ENCODE measurements at places on chromosomes 16 and 17. TPM values are rescaled to one million over a fixed set of nuclear protein-coding genes. Genes with fewer than 3 reads are reported as not detected.
A peak's percentile ranks its signal among the peaks of the same experiment; 100 is the strongest.

DNA sequence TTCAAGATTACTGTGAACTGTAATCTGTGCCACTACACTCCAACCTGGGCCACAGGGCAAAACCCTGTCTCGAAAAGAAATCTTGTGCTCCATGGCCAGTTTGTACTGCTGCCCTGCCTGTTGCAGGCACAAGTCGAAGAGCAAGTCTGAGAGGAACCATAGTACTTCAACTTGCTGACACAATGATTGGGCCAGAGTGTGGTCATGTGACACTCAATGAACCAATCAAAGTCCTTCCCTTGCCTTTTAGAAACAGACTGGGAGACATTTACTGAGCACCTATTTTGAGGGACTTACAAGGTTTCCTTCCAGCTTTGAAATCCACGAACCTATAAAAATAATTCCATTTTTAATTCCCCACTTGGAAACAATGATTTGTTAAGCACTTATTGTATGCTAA lies 39.8 kb upstream of the TMC5 start:
- no peak overlapping the region for H3K27ac ChIP-seq
- H3K4me1 ChIP-seq, result peaks cover 2% of the 10 kb centered on the region
- H3K4me3 ChIP-seq, result no peak overlapping the region

- H3K4me1 ChIP-seq, result peaks cover 10% of the 10 kb centered on the region
- no peak within 1 kb of the TSS for H3K4me3 ChIP-seq
- H3K36me3 ChIP-seq, result no peaks in the 10 kb centered on the region
- no peak within 1 kb of the TSS for H3K27ac ChIP-seq
Observed at GRCh38 chr17:4560421-4560820, at the start of gene GGT6. Gene GGT6, minus strand, starts transcription at chr17:4560577. Its CDS starts 56 bp downstream, at chr17:4560521.

DNA sequence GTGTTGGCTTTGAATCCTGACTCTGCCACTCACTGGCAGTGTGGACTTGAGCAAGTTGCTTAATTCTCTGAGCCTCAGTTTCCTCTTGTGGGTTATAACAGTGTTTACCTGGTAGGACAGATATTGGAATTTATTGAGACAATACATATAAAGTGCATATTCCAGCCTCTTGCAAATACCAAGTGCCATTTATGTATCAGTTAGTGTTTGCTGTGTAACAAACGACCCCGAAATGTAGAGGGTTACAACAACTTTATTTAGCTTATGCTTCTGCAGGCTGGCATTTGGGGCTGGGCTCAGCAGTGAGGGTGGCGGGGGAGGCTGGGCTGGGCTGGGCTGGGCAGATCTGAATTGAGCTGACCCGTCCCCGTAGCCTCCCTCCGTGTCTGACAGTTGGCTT lies 42.4 kb upstream of the IL21R start:
- no peak overlapping the region for H3K4me3 ChIP-seq
- H3K4me1 ChIP-seq, result no peaks in the 10 kb centered on the region
- peaks cover 4% of the 10 kb centered on the region for H3K36me3 ChIP-seq

ACSM3 gene
- total RNA-seq, result 3.4 TPM

GRCh38 chr16:89842471-89843408 lies 14.5 kb downstream of the SPIRE2 start:
- no peak overlapping the region for H3K27ac ChIP-seq
- H3K36me3 ChIP-seq, result peaks cover 43% of the 10 kb centered on the region
- H3K4me3 ChIP-seq, result no peak overlapping the region
- H3K27me3 ChIP-seq, result no peaks in the 10 kb centered on the region
- peaks cover under 1% of the 10 kb centered on the region for H3K4me1 ChIP-seq
- DNase-seq, result no peak

DNA sequence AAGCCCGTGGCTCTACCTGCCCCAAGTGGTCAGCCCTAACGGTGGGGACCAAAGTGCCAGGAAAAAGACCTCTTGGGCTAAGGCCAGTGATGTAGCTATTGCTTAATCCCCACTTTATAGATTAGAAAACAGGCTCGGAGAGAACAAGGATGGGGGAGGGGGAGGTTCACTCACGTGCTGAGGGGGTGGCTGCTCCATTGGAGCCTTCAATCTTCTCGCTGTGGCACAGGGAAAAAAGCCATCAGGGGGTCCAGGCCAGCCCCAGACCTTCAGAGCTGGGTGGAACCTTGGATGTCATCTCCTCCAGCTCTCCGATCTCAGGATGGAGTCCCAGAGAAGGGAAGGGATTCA lies 45.9 kb downstream of the SRCIN1 start:
- H3K27ac ChIP-seq, result no peak overlapping the region
- H3K4me1 ChIP-seq, result peaks cover 53% of the 10 kb centered on the region
- peaks cover 72% of the 10 kb centered on the region for H3K36me3 ChIP-seq
- H3K4me3 ChIP-seq, result no peak overlapping the region
- no peak for DNase-seq

DNA sequence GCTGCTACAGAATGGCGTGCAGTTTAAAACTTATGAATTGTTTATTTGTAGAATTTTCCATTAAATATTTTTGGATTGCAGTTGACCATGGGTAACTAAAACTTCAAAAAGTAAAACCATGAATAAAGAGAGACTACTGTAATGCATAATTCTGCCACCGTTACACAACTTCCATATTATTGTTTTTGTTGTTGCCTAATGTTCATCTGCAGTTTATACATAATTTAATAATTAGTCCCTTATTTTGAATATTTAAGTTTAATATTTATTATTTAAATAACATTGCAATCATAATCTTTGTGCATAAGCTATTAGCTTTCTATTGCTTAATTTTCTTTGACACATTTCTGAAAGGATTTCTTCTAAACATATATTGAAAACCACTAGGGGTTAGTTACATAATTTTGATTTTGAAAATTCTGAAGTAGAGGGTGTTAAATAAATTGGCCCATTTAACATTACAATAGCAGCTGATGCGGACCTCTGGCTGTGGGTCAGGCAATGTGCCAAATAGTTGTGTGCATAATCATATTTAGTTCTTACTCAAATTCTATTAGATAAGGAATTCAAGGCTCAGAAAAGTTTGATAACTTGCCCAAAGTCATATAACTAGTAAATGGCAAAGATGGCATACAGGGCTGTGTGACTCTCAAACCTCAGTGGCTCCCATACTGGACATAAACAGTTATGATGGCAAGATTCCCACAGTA lies 31.1 kb downstream of the PPM1E start:
- no peaks in the 10 kb centered on the region for H3K4me1 ChIP-seq
- H3K4me3 ChIP-seq, result no peak overlapping the region
- no peak for DNase-seq
- H3K27me3 ChIP-seq, result no peaks in the 10 kb centered on the region
- H3K27ac ChIP-seq, result no peak overlapping the region
- no peaks in the 10 kb centered on the region for H3K36me3 ChIP-seq

KRTAP4-12 gene
- not detected for total RNA-seq

C16orf74 gene
- 2.5 TPM for total RNA-seq

TAT gene
- total RNA-seq, result 0.22 TPM

- no peak for DNase-seq
- H3K4me3 ChIP-seq, result no peak overlapping the region
- no peak overlapping the region for H3K27ac ChIP-seq
- H3K4me1 ChIP-seq, result peaks cover 9% of the 10 kb centered on the region
Observed at GRCh38 chr16:12800817-12801216, 2.9 kb downstream of the CPPED1 start.

DNA sequence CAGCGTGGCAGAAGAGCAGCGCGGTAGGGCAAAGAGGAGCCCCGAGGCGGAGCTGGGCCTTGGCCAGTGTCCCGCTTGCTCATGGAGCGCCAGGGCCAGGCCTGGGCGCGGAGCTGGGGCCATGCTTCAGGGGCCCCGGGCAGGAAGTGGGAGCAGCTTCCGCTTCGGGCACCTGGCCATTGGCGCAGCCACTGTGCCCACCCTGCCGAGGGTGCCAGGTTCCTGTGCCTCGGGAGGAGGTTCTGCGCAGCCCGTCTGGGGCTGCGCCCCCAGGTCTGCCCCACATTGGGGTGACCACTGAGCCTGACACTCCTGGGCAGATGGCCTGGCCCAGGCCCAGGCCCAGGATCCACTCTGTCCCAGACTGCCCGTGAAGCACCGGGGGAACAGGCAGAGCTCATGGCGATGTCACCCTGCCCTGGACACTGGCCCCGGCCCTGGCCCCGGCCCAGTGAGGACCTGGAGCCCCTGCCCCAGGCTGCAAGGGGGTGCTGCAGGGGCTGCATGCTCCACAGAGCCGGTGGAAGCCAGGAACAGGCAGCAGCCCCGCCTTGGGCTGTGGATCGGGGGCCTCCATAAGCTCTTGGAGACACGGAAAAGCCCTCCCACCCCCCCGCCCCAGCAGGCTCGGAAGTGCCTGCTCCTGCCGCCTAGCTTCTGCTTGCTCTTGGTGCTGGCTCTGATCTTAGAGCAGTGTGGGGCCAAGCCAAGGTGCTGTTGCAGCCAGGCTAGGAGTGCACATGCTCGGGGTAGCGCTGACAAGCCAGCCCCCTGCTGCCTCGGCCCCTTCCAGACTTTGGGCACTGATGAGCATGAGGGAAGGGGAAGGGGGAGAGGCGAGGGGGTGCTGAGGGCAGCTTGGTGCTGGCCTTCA lies 35.9 kb upstream of the FOXJ1 start:
- H3K27me3 ChIP-seq, result no peaks in the 10 kb centered on the region
- no peak overlapping the region for H3K27ac ChIP-seq
- H3K4me1 ChIP-seq, result peaks cover 2% of the 10 kb centered on the region
- H3K36me3 ChIP-seq, result peaks cover 17% of the 10 kb centered on the region
- DNase-seq, result no peak

TLCD3A gene
- total RNA-seq, result 17.7 TPM

- DNase-seq, result no peak
- H3K27ac ChIP-seq, result no peak overlapping the region
- no peaks in the 10 kb centered on the region for H3K4me1 ChIP-seq
- H3K27me3 ChIP-seq, result peaks cover 3% of the 10 kb centered on the region
- H3K36me3 ChIP-seq, result no peaks in the 10 kb centered on the region
- H3K4me3 ChIP-seq, result no peak overlapping the region
Observed at GRCh38 chr17:33079201-33079600, 87.6 kb downstream of the SPACA3 start.

GRCh38 chr16:29962344-29962994 lies 590 bp downstream of the TMEM219 start:
- no peaks in the 10 kb centered on the region for H3K36me3 ChIP-seq
- no peak for DNase-seq
- H3K4me3 ChIP-seq, result peak overlapping the region; percentile 86
- peak overlapping the region; percentile 80 for H3K27ac ChIP-seq

DNA sequence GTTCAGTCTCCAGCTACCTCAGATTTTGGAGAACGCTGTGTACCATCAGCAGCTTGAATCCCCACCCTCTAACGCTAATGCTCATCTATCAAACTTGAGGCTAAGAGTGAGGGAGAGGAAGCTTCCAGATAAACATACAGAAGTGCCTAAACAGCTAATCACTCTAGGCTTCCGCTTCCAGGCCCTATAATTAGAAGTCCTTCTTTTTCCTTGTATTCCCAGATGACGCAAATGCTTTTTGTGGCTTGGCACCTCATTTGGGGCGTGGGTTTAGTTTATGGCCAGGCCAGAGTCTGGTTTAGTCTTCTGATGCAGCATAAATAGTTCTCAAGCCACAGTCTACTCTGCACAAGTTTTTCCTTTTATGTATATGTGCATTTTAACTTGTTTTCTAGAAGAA lies 263.4 kb downstream of the BCAS3 start:
- H3K36me3 ChIP-seq, result no peaks in the 10 kb centered on the region
- H3K27ac ChIP-seq, result no peak overlapping the region
- DNase-seq, result no peak
- no peaks in the 10 kb centered on the region for H3K4me1 ChIP-seq

GRCh38 chr17:72838068-72838467 lies 254.4 kb downstream of the SLC39A11 start:
- no peak overlapping the region for H3K27ac ChIP-seq
- no peak for DNase-seq
- H3K4me3 ChIP-seq, result no peak overlapping the region
- H3K4me1 ChIP-seq, result no peaks in the 10 kb centered on the region
- no peaks in the 10 kb centered on the region for H3K27me3 ChIP-seq
- H3K36me3 ChIP-seq, result no peaks in the 10 kb centered on the region

GRCh38 chr17:57622683-57623433 lies 122.2 kb downstream of the CCDC182 start:
- no peak overlapping the region for H3K4me3 ChIP-seq
- no peak overlapping the region for H3K27ac ChIP-seq
- peaks cover 33% of the 10 kb centered on the region for H3K4me1 ChIP-seq
- peaks cover 32% of the 10 kb centered on the region for H3K36me3 ChIP-seq

DNA sequence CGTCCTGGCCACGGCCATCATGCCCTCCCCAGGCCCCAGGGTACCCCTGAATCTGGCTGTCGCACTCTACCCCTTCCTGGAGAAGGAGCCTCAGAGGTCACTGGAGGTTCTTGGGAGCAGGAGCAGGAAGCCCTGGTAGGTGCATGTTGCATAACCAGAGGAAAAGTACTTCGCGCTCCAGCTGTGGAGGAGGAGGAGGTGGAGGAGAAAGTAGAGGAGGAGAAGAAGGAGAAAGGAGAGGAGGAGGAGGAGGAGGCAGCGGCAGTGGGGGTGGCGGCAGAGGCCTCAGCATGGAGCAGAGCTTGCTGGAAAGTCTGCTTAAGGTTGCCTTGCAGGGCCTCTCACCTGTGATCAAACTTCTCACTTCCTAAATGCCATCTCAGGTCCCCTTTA lies 61.8 kb downstream of the BAIAP2 start:
- H3K36me3 ChIP-seq, result peaks cover 73% of the 10 kb centered on the region
- H3K27ac ChIP-seq, result no peak overlapping the region
- DNase-seq, result no peak
- H3K4me3 ChIP-seq, result no peak overlapping the region
- H3K27me3 ChIP-seq, result no peaks in the 10 kb centered on the region
- H3K4me1 ChIP-seq, result peaks cover 69% of the 10 kb centered on the region

DNA sequence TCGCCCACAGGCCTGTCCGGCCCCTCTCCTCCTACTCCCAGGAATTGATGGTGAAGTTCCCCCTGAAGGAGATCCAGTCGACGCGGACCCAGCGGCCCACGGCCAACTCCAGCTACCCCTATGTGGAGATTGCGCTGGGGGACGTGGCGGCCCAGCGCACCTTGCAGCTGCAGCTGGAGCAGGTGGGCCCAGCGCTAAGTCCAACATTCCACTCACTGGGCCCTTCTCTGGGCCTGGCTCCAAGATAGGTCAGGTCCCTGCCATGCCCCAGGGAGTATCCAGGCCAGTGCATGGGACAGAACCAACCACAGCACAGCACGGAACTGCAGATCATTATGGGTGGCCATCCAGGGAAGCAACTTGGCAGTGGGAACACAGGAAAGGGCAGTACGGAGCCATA lies 9.9 kb upstream of the ALKBH5 start:
- no peak for DNase-seq
- H3K27ac ChIP-seq, result no peak overlapping the region
- peaks cover 4% of the 10 kb centered on the region for H3K4me1 ChIP-seq
- no peaks in the 10 kb centered on the region for H3K27me3 ChIP-seq
- peaks cover 14% of the 10 kb centered on the region for H3K36me3 ChIP-seq

DNA sequence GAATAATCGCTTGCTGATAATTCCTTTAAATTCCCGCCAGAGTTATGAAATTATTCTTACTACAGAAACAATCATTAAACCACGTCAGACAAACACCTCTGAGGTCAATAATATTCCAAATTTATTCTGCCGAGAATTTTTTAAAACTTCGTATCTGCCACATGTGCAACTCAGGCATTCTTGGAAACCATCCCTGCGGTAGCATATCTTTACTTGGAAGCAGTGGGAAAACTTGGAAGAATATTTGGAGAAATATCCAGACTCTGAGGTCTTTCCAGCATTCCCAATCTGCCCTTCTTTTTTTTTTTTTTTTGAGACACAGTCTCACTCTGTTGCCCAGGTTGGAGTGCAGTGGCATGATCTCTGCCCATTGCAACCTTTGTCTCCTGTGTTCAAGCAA lies 2.0 kb upstream of the CCL11 start:
- no peaks in the 10 kb centered on the region for H3K4me1 ChIP-seq
- DNase-seq, result no peak
- no peak overlapping the region for H3K4me3 ChIP-seq
- no peak overlapping the region for H3K27ac ChIP-seq
- no peaks in the 10 kb centered on the region for H3K36me3 ChIP-seq
- no peaks in the 10 kb centered on the region for H3K27me3 ChIP-seq

GRCh38 chr16:50313596-50314478 lies 47.5 kb downstream of the ADCY7 start:
- H3K27me3 ChIP-seq, result no peaks in the 10 kb centered on the region
- H3K27ac ChIP-seq, result no peak overlapping the region
- peaks cover 31% of the 10 kb centered on the region for H3K4me1 ChIP-seq
- H3K36me3 ChIP-seq, result peaks cover 50% of the 10 kb centered on the region
- no peak overlapping the region for H3K4me3 ChIP-seq
